ENCODE measurements at places on chromosomes 1 and 21.

DNA sequence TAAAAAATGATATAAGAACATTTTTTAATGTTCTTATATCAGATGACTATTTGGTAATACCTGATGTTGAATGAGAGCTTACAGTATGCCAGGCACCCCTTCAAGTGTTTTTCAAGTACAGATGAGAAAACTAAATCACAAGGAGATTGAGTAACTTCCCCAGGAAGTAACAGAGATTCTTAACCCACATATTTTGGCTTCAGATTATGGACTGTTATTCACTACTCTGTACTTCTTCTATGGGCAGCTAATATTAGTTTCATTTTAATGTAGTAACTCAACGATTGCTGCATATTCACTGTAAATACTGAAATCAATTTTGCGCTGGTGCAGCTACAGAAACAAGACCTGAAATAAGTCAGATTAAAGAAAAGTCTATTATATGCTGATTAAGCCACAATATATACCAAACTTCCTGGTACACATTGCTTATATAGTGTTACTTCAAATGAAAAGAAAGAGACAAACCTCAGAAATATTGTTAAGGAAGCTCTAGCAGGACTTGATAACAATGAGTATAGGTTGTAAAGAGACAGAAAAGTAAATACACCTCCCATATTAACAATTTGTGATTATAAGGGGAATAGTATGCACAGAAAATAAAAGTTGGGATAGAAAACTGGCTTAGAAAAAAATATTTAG lies 19.7 kb downstream of the DPYD start:
- DNase-seq, result no peak

DNA sequence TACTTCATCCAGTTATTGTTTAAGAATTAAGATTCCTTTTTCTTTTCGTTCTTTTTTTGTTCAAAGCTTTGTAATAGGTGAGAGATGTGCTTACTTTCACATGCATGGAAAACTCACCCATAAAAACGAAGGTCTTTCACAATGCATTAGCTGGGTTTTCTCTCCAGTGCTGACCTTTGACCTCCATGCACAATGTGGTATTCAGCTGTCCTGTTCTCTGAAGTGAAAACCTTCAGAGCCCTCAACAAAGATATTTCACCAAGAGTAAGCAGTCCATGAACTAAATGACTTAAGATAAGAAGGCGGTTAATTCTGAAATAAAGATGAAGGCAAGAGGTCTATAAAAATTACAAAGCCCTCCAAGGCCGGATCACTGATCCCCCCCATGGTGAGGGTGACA lies 77.1 kb upstream of the IPO9 start:
- no peak for DNase-seq

GRCh38 chr1:196381544-196381943 lies 226.7 kb downstream of the KCNT2 start:
- no peak for DNase-seq

- no peak for DNase-seq
Measured at GRCh38 chr1:223549740-223550139, 115.8 kb downstream of the CAPN8 start.

DNA sequence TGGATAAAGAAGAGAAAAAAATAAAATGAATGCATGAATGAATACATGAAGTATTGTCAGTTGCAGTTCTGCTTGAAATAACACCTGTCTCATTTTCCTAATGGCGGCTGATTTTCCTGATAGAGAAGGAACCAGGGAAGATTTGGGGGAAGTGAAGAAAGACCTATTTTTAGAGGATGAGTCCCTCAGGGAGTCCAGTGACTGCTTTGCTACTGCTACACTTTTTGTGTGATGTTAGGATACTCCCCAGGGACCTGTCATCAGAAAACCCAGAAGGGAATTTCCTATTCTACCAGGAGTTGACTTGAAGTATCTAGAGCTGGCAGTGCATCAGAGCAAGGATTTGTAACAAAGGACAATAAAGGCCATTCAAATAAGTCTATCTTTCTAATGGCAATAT lies 114.8 kb downstream of the MAB21L3 start:
- DNase-seq, result no peak

Measured in erythroblast (primary cell).